Posterior vena cava (tissue), 2 donors: ENCODE measurements at places on chromosomes 5 and 9. TPM values are rescaled to one million over a fixed set of nuclear protein-coding genes. Genes with fewer than 3 reads are reported as not detected.

DNA sequence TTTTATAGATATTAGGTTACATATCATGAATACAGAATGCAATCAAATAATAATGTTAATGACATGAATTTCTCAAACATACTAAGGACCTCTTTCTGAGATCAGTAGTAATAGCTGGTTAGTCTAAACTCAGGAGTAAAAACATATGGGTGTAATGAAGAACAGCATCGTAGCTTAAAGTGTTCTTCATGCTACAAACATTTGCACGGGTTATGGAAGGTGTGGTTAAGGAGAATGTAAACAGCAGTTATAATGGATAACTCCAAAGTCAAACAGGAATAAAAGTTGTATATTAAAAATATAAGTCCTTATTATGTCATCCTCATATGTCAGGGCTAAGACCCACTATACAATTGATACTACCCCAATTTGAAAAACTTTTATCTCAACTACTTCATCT, 112.5 kb downstream of the RICTOR start:
- DNase-seq, result no peak

- DNase-seq, result no peak
Measured at GRCh38 chr5:129082225-129083136, 12.1 kb upstream of the ISOC1 start.

DNA sequence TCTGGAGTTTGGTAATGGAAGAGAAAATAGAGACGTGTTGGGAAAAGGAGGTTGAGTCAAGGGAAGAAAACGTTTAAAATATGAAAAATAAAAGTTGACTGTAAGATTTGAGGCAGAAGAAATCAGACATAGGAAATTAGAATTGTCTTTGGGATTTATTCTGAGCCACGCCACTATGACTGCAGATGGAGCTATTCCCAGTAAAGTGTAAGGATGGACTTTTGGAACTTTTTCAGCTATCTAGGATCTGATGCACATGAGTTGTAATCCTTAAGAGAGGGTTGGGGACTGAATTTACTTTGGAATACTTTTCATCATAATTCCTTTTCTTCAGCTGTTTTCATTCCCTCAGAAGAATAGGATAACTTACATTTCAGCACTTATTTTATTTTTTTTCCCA, 336.7 kb downstream of the FAM170A start:
- DNase-seq, result no peak

GRCh38 chr9:90830977-90831376, 29.4 kb downstream of the SYK start:
- DNase-seq, result no peak

TLR4 gene
- total RNA-seq, result 31.3 TPM
